NCI-H524 (cell line): ENCODE measurements at places on chromosomes 4 and X.

GRCh38 chrX:39642071-39642470, 455.7 kb downstream of the BCOR start:
- no peak for DNase-seq

GRCh38 chr4:6172093-6172926, 28.0 kb downstream of the JAKMIP1 start:
- DNase-seq: no peak

DNA sequence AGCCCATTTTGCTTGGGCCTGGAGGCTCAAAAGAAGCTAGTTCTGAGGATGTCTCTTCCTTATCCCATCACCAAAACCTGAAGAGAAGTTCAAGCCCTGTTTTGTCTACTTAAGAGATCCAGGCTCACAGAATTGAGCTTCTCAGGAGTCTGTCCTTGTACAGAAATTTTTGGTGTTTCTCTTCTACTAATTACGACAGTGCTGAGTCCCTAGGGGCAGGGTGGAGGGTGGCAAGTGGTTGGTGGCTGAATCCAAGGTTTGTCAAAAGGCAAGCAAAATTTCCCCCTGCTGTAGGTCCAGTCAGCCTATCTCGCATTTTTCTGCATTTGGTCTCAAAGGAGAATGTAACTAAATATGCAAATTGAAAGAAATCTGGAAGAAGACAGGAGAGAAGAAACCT, 377.9 kb downstream of the SMARCA1 start:
- no peak for DNase-seq

- no peak for DNase-seq
Observed at GRCh38 chr4:74539044-74539790, 94.3 kb downstream of the AREG start.

GRCh38 chr4:67879486-67879885, 4.3 kb downstream of the TMPRSS11D start:
- DNase-seq: no peak

DNA sequence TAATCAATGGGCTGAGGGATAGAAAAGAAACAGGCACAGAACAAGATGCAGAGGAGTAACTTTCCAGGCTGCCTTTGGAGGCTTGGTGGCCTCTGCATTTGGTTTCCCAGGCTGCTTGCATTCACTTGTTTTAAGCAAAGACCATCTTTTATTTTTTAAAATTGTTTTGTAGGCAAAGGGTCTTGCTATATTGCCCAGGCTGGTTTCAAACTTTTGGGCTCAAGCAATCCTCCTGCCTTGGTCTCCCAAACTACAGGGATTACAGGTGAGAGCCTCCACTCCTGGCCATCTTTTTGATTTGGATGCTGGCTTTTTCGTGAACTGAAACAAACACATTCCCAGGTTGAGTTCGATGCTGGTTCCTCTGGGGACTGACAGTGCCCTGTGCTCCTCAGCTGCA, 74.1 kb downstream of the SLC9A6 start:
- no peak for DNase-seq

DNA sequence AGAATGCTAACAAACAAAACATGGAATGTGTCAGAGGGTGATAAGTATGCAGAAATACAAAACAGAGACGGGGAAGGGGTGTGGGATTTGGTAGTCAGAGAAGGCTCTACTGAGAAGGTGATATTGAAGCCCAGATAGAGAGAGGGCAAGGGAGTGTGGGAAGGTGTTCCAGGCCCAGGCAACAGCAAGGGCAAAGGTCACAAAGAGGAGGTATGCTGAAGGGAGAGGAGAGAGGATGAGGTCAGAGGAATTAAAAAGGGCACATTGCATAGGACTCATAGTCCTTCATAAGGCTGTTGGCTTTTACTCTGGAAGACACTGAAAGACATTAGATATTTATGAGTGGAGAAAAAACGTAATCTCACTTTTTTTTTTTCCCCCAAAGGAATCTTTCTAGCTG, 82.6 kb upstream of the TNIP3 start:
- DNase-seq: no peak

DNA sequence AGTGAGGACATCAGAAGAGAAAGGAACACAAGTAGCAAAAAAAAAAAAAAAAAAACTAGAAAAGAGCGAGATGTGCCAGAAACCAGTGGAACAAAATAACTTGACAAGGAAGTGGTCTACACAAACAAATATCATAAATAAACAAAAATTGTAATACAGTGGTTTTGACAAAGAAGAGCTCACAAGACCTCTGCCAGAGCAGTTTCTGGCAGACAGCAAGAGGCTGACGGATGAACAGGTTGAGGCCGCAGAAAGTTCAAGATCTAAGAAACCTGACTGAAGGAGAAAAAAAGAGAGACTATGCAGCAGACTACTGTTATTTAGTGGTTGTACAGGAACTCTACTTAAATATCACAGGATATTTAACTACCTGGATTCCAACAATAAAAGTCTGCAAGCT, 66.2 kb downstream of the MAB21L2 start:
- no peak for DNase-seq

GRCh38 chr4:25211721-25212120, 22.1 kb upstream of the PI4K2B start:
- no peak for DNase-seq

DNA sequence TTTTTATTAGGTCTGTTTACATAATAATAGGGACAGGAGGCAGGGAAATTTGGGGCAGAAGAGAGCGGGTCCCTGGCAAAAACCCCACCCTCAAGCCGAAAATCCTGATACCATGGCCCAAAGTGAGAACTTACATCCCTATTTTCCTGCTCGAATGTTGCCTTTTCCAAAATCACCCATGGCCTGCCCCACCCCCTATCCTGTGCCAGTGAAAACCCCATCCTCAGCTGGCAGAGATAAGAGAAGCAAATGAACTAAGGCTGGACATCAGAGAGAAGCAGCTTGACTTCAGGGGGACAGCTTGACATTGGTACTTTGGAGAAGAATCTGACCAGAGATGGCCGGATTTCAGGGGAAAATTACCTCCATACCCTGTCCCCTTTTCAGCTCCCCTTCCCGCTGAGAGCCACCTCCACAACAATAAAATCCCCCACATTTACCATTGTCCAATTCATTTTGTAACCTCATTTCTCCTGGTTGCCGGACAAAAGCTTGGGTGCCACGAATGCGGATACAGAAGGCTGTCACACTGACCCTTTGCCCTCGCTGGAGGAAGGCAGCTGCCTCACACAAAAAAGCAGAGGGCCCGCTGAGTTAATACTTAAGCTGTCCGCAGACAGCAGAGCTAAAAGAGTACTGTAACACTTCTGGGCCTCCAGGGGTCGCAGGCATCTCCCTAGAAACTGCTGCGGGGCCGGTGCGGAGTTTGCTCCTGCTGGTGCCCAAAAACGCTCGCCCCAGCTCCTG, 196.2 kb downstream of the SNCA start:
- peak; percentile 40 for DNase-seq

DNA sequence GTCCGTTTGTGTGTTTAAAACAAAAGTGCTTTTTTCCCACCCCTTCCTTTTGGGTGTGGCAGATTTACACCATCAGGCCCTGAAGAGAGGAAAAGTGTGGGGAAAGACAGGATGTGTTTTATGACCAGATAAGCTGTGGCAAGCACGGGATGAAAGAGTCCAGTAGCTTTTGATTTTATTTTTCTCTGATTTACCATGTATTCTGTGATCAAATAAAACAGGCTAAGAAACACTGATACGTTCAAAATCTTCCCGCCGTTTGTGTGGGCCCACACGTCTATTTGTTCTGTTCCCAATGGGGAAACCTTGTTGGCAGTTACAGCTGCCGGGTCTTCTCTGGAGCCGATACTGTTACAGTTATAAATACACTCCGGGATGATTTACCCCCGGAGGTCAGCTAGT, 10.8 kb downstream of the LRP2BP start:
- DNase-seq: no peak

DNA sequence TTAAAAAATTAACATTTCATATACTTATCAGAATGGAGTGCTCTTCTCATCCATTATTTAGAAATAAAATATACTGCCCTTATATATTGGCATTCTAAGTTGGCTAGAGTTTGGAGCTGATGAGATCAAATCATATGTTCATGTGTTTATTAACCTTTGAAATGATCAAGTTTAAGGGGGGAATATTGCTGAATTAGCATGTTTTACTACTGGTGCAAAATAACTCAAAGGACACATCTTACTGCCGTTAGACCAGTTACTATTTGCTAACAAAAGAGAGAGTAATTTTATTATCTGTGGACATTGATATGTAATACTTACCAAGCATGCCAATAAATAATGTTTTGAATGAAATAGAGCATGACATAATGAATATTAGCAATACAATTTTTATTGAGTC, 901.0 kb downstream of the CCSER1 start:
- no peak for DNase-seq

GRCh38 chrX:130878350-130879341, 24.4 kb downstream of the ENOX2 start:
- DNase-seq: no peak

DNA sequence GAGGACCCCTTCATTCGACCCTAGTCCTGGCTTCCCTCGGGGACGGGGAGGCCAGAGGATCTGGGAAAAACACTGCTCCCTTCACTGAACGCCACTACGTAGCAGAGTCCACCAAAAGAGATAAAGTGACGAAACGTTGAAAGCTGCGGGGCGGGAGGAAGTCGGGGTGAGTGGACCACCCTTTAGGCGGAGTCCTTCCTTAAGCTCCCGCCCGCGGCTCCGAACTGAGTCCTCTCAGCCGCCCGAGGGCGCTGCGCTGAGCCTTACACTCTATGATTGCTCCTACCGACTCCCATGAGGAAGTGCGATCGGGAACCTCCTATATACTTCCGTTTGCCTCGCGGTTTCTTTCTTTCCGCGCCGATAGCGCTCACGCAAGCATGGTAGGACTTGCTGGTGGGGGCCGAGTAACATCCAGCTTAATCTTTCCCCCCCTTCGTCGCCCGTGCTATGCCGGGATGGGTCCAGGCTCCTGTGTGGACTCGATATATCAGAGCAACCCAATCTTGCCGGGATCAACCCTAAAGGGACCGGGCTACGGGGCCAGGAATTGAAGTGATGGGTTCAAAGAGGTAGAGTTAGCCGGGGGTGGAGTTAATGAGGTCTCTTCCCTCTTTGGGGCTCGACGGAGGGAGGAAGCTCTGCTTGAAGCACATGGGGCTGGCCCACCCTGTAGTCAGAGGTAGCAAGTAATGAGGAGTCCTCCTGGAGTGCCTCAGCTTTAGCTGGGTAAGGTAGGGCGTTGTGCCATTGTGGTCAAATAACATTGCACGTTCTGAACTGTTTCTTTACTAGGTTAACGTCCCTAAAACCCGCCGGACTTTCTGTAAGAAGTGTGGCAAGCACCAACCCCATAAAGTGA, at the start of gene RPL36A:
Gene RPL36A (plus strand): TSS at position 348 of the 862 bp plus-strand sequence. CDS start 33 bp downstream, at position 381.
- peak; percentile 93 for DNase-seq

GRCh38 chrX:72094894-72095293, 36.8 kb downstream of the RTL5 start:
- DNase-seq: peak; percentile 56

DNA sequence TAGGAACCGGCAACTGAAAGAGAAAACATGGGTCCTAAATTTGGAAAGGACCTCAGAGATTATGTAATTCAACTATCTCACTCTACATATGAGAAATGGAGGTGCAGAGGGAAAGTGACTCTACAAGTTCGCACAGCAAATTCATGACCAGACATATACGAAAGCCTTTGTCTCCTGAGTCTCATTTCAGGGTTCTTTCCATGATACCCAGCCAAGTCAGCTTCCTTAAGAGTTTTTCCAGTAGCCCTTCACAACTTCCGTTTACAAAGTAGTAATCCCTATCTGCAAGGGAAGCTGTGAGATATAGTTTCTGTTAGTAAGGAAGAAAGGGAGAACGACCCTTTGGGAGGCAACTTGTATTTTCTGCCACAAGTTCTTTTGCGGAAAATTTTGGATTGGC, 110.6 kb downstream of the TEX13A start:
- DNase-seq: no peak

- DNase-seq: no peak
Observed at GRCh38 chr4:93317561-93317960, 511.0 kb upstream of the ATOH1 start.

- DNase-seq: no peak
Observed at GRCh38 chr4:120871173-120871572, 51.4 kb downstream of the PRDM5 start.

GRCh38 chr4:6783111-6783981, 819 bp downstream of the KIAA0232 start:
- DNase-seq: peak; percentile 74

DNA sequence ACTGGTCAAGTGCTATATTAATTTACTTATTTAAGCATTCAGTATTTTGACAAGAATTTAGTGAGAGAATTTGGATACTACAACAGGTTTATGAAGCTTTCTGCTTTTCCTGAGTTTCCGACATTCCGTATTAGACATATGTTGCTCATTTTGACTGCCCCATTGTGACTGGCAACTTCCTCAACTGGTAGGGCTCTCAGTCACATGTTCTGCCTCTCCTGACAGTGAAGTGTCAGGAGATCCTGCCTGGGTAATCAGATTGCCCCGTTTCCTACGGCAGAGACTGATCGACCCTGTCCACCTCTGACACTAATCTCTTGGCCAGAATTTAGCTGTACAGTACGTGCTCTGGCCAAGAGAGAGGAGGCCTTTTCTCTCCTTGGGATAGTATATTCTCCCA, 49.5 kb downstream of the CLNK start:
- no peak for DNase-seq

GRCh38 chr4:173560896-173561295, 30.9 kb upstream of the HAND2 start:
- no peak for DNase-seq

DNA sequence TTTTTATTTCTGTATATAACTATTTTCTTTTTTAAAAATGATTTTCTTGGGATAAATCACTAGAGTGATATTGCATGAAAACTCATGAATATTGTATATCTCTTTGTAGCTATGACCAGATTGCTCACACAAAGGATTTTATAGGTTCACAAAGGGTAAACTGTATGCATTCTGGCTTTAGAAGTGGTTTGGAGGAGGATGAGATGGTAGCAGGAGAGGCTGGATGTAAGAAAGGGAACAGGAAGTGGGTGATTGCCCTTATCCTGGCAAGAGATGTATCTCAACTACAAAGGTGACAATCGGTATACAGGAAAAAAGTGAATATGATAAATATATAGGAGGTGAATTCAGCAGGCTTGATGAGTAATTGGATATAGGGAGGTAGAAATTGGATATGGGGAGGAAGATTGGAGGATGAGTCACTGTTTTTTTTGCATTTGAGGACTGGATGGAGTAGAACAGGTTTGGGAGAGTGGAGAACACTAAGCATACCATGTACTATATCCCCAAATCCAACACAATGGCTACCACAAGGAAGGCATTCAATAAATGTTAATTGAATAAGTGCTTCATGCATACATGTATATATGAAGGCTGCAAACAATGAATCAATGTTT, 9.9 kb downstream of the FGG start:
- no peak for DNase-seq

DNA sequence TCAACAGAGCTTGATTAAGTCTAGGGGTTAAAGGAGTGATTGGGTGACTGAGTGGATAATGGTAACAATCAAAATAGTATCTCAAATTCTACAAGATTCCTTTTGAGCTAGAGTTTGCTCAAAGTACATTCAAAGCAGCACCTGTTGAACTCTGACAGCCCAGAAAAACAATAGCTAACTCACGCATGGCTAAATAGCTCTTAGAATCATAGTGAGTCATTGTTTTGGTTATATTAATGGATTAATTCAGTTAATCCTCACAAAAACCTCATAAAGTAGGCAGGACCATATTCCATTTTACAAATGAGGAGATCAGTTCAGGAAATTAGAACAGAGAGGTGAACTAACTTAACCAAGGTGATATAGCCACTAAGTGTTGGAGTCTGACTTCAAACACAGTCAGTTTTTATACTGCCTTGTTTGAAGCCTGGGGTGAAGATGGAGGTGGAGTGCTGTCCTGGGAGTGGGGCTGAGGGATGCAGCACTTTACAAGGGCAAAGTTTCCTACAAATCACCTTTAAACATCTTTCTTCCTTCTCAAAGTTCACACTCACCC, 35.9 kb upstream of the PPM1K start:
- no peak for DNase-seq
